ENCODE measurements at places on chromosomes 1 and 21.

DNA sequence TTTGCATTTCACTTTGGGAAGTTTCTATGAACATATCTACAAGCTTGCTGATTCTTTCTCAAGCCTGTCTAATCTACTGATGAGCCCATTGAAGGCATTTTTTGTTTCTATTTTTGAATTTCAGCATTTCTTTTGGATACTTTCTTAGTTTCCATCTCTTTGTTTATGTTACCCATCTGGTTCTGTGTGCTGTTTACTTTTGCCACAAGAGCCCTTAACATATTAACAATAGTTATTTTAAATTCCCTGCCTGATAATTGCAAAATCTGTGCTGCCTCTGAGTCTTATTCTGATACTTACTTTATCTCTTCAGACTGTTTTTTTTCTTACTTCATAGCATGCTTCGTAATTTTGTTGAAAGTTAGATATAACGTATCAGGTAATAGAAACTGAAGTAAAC, 75.8 kb upstream of the ZRANB2 start:
- no peak for DNase-seq

GRCh38 chr1:192243721-192244120, 73.1 kb upstream of the RGS21 start:
- no peak for DNase-seq

DNA sequence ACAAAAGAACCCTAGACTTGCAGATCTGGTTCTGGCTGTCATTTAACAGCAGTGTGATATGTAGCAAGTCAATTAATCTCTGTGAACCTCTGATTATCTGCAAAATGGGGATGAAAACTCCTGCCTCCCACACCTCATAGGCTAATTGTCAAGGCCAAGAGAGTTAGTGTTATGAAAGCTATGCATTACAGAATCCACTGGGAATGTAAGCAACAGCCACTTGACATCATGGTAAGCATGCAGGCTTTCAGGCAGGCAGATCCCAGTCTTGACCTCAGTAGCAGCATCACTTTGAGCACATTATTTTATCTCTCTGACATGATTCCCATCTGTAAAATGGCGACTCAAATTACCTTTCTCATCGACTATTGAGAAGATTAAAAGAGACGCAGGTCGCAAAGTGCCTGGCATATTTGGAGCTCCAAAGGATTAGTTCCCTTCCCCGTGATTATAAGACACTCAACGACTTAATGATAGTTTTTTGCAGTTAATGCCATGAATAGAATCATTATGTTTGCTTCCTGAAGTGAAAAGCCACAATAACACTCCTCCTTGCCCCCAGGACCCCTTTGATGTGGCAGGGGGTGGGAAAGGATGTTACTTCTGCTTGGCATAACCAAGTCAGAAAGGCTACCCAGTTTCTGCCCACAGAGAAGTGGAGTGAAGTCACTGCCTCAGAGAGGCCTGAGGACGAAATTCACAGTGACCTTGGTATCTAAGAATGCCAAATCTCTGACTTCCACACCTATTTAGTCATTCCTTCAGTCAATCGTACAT, 273.0 kb upstream of the NFIA start:
- no peak for DNase-seq

DNA sequence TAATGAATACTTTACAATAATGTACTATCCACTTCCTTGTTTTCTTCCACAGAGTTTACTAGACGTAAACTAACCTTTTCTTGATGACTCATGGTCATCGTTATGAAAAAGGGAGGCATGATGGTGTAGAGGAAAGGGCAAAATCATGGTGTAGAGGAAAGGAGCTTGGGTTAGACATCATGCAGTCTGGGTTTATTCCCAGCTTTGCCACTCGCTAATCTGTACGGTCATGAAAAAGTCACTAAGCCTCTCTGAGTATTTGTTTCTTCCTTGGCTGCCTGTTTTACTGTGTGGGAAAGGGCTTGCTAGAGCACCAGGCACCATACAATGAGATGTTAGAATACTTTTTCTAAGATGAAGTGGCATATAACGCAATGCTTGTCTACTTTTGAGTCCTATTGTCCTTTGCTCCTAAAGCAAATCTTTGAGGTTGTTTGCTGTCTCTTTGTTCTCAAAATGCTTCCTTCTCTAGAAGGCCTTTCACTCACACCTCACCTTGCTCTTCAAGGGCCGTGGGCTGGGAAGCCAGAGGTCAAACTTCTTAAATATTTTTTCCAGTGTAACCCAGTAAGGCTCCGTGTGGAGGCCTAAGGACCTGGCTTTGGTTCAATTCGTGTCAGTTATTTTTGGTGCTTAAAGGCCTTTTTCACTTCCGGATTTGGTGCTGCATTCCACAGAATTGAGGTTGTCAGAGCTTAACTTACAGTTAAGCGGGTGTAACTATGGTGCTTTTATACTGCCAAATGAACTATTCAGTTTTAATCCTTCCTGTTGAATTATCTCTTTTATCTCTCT, 9.9 kb upstream of the ETV3 start:
- no peak for DNase-seq

GRCh38 chr21:14911351-14911750, 153.4 kb downstream of the NRIP1 start:
- no peak for DNase-seq

Data from activated CD4-positive, alpha-beta T cell treated with anti-CD3 and anti-CD28 coated beads, Interleukin-2, amount 50 U/mL, for 16 hours (primary cell).